ENCODE measurements at places on chromosomes 2 and 18. TPM values are rescaled to one million over a fixed set of nuclear protein-coding genes. Genes with fewer than 3 reads are reported as not detected.

The LINC00305 gene
- not detected for total RNA-seq

The RABL2A gene
- total RNA-seq, result 31.9 TPM

The FAM228B gene
- total RNA-seq, result 56.2 TPM

The PRLH gene
- total RNA-seq, result not detected

The COL4A3 gene
- total RNA-seq, result 9.0 TPM

The ATG9A gene
- total RNA-seq, result 125 TPM

The NCKAP5 gene
- total RNA-seq, result 6.3 TPM

GRCh38 chr2:31217465-31218200, at the start of gene CAPN14:
Gene CAPN14 (minus strand): TSS chr2:31217515. CDS start chr2:31205447, 12,068 bp downstream.
- no peak within 1 kb of the TSS for H3K4me3 ChIP-seq
- H3K27ac ChIP-seq, result no peak within 1 kb of the TSS
- DNase-seq, result no peak
- H3K4me1 ChIP-seq, result no peaks in the 10 kb centered on the region
- H3K27me3 ChIP-seq, result no peaks in the 10 kb centered on the region
- no peaks in the 10 kb centered on the region for H3K36me3 ChIP-seq

- no peaks in the 10 kb centered on the region for H3K36me3 ChIP-seq
- no peak overlapping the region for H3K27ac ChIP-seq
- DNase-seq, result no peak
- H3K27me3 ChIP-seq, result no peaks in the 10 kb centered on the region
- H3K4me1 ChIP-seq, result no peaks in the 10 kb centered on the region
Observed at GRCh38 chr18:30597202-30597601, 445.3 kb downstream of the DSC3 start.

DNA sequence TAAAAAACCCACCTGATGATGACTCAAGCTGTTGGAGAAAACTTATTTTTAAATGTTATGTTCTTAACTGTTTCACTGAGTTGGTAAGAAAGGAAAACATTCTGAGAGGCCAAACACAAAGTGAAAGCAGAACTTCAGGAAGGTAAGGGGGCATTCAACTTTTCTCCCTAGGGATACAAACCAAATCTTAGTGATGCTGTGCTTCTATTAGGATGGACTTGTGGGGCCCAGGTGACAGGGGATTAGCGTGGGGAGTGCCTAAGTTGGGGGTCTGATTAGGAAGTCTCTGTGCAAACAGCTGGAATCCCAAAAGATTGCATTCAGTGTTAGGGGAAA, 18.5 kb downstream of the PDCL3 start:
- no peak for DNase-seq
- H3K4me1 ChIP-seq, result no peaks in the 10 kb centered on the region
- H3K36me3 ChIP-seq, result no peaks in the 10 kb centered on the region
- H3K27me3 ChIP-seq, result no peaks in the 10 kb centered on the region
- H3K4me3 ChIP-seq, result no peak overlapping the region
- H3K27ac ChIP-seq, result no peak overlapping the region

Measured in testis (tissue), 5 donors.